ENCODE measurements at places on chromosomes 16 and 17.
A peak's percentile ranks its signal among the peaks of the same experiment; 100 is the strongest.

GRCh38 chr16:7571366-7571765, 238.7 kb downstream of the RBFOX1 start:
- DNase-seq: no peak

GRCh38 chr17:14469971-14470370, 169.1 kb downstream of the HS3ST3B1 start:
- DNase-seq: no peak

GRCh38 chr16:14628806-14629611, 1.1 kb downstream of the PARN start:
- no peak for DNase-seq

GRCh38 chr17:18331879-18332278, 16.8 kb downstream of the SMCR8 start:
- DNase-seq: no peak

DNA sequence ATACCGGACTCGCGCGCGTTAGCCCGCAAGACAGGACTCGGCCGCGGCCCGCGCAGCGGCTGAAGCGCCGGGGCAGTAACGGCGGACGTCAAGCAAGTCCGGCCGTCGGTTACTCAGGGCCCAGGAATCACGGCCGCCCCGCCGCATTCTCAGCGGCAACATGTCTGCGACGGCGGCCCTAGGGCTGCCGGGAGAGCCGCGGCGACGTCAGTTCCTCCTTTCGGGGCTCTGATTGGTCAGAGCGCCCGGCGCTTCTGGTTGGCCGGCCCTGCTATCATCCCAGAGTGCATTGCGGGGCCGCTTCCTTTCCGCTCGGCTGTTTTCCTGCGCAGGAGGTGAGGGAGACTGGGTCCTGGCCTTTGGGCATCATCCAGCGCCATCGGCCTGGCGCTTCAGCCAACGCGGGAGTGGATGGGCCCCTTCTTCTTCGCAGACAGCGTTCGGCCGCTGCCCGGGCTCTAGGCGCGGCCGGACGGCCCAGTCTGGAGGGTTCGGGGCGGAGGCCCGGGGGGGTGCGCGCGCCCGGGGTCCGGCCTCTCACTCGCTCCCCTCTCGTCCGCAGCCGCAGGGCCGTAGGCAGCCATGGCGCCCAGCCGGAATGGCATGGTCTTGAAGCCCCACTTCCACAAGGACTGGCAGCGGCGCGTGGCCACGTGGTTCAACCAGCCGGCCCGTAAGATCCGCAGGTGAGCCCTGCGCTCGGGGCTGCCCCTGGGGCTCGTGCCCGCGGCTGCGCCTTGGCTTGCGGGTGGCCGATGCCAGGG, at the start of gene RPL13:
Gene RPL13, plus strand, starts transcription at position 305 of the 764 bp plus-strand sequence. Its CDS starts 278 bp downstream, at position 583.
- DNase-seq: peak; percentile 83
